ENCODE measurements at places on chromosomes 7 and 10.

DNA sequence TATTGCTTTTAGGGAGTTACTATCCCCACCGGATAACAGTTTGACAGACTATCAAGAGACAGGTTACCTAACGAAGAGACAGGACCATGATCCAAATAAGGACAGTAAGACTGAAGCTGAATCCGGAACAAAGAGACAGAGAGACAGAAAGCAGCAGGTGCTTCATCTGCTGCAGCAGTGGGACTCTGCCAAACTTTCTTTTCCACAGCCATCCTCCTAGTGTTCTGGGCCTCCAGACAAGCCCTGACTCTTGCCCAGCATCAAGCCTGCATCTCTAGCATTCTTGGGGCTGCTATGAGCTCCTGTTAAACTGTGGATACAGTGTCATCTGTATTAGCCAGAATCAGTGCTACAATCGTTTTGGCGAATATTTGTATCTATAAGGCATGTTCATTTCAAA is 761.7 kb downstream of the GRID1 start:
- DNase-seq, result no peak

GRCh38 chr7:42931447-42931833 is 534 bp downstream of the PSMA2 start:
- DNase-seq, result no peak

DNA sequence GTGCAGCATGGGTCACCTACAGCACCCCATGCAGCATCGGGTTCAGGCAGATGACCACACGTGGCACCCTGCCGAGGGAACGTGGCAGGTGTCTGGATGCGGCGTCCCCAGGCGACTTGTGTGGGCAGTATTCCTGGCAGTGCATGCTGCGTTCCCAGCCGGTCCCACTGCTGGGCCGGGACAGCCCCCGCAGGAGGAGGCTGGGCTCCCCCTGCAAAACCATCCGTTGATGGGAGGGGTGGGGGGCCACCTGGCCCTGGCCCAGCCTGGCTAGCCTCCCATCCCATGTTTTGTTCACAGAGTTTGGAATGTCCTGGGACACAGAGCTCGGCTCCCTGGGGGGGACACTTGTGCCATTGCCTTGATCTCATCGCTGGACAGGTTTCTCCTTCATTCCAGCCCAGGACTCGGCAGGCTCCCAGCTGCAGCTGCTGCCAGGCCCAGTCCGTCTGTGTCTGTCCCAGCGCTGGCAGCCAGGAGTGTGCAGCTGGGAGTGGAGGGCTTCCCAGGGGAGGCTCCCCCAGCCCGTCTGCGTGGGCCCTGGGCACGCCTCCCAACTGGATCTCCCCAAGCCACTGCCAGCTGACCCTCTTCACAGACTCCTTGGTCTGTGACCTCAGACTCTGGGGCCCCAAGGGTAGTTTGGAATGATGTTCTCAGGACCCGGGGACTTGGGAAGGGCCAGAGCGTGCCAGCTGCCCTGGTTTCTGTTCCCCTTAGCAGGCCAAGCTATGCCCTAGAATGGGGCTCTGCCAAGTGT is 32.6 kb downstream of the TMEM270 start:
- DNase-seq, result no peak

- no peak for DNase-seq
These were observed 376.2 kb upstream of the TPK1 start for GRCh38 chr7:145212050-145212449.

DNA sequence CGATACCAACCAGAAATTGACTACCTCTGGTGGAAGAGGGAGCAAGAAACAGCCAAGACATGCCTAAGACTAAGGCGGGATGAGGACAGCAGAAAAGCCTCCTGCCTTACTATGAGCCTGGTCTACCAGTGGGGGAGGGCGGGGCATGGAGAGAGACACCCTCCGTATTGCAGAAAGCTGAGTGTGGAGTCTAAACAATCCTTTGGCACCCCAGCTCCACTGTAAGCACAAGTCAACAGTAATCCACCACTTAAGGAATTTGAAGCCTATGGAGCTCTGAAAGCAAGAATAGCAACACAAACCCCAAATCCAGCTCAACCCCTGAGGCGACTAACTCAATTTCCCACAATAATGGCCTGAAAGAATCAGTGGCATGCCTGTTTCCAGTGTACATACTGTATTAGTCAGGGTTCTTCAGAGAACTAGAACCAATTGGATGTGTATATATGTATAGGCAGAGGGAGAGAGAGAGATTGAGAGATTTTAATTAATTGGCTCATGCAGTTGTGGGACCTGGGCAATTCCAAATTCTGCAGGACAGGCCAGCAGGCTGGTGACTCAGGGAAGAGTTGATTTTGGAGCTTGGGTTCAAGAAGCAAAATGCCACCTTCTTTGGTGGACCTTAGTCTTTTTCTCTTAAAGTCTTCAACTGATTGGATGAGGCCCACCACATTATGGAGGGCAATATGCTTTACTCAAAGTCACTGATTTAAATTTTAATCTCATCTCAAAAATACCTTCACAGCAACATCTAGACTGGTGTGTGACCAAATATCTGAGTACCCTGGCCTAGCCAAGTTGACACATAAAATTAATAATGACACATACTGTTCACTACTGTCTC is 13.5 kb downstream of the PPIF start:
- DNase-seq, result no peak

DNA sequence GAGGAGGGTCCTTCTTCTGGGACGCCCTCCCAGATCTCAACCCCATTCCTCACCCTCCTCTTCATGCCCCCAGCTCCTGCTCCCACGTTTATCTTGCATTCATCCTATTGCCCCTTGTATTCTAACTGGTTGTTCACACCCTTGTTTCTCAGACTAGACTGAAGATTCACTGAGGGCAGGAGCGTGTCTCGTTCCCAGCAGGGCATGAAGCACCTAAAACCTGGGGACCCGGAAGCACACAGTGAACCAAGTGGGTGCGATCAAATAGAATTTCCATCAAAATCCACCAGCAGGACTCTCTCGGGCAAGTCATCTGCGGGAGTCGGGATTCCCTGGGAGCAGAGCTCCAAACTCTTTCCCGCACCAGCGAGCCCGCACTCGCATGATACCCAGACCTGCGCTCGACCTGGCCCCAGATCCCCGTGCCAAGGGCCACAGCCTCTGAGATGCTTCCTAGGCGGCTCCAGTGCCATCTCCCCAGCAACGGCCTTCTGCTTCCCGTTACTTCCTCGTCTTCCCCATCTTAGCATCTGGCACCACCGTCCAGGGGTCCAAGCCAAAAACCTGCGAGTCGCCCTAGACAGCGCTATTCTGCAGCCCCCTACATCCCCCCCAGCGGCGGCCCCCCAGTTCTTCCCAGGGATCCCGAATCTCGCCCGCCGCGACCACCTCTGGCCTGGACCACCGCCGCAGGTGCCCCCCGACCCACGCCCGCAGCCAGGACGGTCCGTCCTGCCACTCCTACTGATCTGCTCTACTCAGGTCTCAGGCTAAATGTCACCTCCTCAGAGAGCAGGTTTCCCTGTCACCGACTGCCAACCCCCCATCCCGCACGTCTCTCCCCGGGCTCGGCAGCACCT is 6.1 kb upstream of the GBX1 start:
- DNase-seq, result no peak

DNA sequence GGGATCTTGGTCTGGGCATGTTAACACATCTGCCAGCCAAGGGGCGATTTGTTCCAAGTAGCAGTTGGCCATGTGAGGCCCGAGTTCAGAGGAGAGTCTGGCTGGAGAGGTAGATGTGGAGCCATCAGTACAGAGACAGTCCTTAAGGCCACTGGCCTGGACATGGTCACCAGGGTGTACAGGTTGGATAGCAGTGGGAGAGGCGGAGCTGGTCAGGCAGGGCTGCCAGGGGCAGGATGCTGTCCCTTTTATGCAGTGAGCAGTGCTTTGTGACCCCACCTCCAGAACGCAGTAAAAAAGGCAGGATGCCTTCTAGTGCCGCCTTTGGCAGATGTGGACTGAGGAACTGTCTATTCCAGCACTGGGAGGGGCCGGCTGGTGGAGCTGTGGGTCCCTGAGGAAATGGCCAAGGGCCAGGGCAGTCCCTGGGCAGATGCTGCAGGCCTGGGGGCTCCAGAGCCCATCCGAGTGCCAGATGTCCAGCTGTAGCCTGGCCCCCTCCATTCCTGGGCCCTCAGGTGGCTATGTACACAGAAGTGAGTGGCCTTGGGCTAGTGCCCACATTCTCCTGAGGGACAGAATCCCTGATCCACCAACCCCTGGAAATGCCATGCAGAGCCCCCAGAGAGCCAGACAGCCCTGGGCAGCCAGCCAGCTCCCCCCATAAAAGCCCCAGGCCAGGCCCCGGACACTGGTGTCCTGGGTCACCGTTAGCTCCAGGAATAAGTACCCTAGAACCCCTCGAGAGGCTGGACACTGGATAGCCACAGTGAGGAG is 17.2 kb upstream of the MYL7 start:
- DNase-seq, result no peak

- no peak for DNase-seq
These were observed 146.0 kb upstream of the STEAP4 start for GRCh38 chr7:88452646-88453045.

DNA sequence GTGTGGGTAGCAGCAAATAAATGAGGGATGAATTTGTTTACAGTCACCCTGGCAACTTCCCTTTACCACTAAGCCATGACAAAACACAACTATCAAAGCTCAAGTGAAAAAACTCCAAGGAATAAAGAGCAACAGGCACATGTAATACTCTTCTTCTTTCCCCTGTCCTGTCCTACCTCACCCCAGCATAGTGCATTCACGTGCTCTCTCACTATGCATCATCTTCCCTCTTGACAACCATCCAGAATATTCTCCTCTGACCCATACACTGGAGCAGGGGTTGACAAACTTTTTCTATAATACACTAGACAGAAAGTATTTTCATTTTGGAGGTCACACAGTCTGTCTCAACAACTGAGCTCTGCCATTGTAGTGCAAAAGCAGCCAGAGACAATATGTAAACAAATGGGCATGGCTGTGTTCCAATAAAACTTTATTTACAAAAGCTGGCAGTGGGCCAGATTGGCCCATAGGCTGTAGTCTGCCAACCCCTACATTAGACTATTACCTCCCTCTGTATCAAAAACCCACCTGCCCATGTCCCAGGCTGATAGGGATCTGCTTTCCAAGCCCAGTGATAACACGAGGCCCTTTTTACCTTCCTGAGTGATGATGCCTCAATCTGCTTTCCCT is 354.5 kb downstream of the FGFR2 start:
- DNase-seq, result no peak

DNA sequence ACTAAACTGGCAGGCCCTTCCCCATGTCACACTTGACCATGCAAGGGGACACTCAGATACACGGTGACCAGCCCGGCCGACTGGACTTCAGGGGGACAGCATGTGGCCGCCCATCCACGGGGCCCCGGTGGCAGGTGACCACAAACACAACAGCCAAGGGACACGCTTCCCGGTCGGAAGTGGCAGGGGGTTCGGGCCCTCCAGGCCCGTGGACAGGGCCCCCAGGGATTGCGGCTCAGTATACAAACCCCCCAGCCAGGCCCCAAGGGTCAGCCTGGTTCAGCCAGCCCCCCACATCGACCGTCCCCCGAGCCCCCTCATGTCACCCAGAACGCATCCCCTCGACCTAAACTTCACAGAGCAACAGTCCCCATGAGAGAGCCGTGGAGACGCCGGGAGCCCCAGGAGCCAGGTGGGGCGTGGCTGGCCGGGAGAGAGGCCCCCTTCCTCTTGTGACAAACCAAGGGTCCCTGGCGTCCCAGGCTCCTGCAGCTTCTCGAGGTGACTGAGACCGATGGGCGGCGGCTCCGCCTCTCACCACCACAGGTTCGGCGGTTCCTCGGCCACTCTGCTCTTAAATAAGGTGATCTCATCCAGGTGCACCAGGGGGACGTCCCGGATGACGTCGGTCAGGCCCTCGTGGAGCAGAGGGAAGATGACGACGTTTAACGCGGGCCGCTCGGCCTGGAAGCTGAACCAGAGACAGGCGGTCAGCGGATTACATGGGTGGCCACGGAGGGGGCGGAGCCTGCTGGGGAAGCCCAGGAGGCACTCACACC is 57.8 kb upstream of the TNRC18 start:
- DNase-seq, result no peak

DNA sequence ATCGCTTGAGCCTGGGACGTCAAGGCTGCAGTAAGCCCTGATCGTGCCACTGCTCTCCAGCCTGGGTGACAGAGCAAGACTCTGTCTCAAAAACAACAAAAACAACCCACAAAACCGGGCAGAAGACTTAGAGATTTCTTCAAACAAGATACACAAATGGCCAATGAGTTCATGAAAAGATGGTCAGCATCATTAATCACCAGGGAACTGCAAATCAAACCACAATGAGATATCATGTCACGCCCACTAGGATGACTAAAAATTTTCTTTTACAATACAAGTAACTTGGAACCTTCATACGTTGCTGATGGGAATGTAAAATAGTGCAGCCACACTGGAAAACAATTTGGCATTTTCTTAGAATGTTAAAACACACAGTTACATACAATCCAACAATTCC is 77.3 kb upstream of the GRID1 start:
- DNase-seq, result no peak

DNA sequence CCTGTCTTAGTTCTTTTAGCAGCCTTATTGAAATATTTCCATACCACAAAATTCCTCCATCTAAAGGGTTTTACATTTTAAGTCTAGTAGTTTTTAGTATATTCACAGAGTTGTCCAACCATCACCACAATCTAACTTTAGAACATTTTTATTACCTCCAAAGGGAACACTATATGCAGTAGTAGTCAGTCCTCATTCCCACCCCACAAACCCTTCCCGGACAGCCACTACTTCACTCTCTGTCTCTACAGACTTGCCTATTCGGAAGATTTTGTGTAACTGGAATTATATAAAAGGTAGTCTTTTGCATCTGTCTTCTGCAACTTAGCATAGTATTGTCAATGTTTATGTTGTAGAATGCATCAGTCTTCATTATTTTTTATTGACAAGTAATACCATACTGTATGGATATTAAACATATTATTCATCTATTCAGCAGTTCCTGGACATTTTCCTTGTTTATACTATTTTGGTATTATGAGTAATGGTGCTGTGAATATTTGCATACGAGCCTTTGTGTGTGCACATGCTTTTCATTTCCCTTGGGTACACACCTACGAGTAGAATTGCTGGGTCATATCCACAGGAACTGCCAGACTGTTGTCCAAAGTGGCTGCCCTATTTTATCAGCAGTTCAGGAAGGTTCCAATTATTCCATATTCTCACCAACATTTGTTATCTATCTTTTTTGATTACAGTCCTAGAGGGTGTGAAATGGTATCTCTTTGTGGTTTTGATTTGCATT is 60.9 kb upstream of the LANCL2 start:
- DNase-seq, result no peak

- DNase-seq, result peak; percentile 4
These were observed 98.2 kb upstream of the DKK1 start for GRCh38 chr10:52215745-52216361.

DNA sequence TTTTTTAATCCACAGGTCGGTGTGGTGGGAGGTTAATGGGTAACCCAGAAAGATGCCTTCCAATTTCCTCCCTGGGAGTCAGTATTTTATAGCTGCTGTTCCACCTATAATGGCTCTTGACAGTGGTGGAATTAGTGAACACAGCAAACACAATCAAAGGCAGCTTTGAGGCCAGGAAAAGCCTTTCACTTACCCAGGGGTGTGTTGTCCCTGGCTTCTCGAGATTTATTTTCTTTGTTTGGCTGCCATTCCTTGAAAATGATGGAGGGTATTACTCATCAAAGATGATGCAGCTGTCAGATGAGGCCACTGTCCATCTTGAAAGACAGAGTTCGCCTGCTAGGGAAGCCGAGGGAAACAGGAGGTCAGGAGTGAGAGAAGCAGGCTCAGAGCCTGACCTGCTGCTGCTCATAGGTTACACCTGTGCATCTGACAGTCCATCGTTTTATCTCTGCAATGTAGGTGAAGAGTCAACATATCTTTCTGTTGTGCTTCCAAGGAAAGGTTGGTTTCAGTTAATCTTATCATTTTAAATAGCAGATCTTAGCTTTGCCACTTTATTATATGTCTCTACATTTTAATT is 221.6 kb downstream of the XPNPEP1 start:
- no peak for DNase-seq

GRCh38 chr7:11727864-11728263 is 104.1 kb downstream of the THSD7A start:
- DNase-seq, result no peak
